ENCODE measurements at places on chromosomes 7 and 10.

GRCh38 chr7:151006590-151007300 is 15.9 kb downstream of the NOS3 start:
- no peak for DNase-seq

- DNase-seq = no peak
Observed at GRCh38 chr10:100748231-100749058, 3.1 kb downstream of the PAX2 start.

DNA sequence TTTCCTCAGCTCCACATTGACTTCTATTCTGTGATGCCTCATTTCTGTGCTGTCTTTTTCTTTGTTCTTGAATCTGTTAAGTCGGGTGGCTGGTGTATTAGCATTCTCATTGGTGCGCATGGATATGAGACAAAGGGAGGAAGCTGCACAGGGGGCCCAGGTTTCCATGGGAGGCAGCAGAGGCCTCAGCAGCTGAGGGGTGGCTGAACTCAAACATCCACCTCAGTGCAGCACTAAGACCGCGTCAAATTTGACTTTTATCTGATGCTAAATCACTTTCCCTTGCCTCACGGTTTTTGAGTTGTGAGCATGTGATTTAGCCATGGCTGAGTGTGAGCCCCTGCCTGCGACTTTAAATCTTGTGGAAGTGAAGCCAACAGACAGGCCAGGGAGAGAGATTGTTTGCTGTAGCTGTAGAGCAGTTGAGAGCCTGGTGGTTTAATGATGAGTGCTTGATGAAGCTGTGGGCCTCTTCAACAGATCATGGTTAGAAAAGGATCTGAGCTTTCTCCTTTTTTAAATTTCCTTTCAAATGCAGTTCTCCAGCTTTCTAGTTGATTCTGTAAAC is 193.3 kb upstream of the ZNF804B start:
- DNase-seq = no peak

- DNase-seq = no peak
Observed at GRCh38 chr10:24132741-24133140, 76.2 kb upstream of the KIAA1217 start.

DNA sequence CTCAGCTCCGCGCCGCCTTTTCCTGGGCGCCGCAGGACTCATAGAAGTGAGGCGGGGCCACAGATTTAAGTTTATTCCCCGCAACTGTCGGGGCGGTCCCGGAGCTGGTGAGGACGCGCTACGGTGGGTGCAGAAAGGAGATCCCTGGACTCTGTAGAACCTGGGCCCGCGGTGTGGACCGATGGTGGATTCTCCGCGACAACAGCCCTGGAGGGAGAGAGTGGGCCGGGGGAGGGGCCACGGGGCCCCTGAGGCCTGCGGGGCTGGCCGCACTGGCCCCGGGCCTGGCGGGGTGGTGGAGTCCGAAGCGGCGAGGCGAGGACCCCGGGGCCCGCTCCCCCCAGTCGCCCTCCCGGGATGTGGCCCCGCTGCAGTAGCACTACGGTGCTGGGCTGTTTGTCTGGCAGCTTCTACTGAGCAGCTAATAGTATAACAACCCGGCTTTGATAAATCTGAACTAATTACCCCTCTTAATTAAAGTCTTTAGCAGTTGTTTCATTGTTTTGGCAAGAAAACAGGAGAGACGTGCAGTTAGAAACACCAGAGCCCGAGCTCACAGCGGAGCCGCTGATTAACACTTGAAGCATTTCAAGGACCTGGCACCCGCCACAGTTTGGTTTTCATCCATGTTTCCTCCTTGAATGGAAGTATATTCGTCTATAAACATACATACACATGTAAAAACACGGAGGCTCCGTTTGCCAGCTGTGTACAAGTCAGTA is 4.2 kb downstream of the FEZF1 start:
- peak; percentile 75 for DNase-seq

GRCh38 chr10:78596556-78596955 is 472.2 kb upstream of the ZMIZ1 start:
- no peak for DNase-seq

All from NCI-H1105 (cell line).